ENCODE measurements at places on chromosomes 2 and 18.

DNA sequence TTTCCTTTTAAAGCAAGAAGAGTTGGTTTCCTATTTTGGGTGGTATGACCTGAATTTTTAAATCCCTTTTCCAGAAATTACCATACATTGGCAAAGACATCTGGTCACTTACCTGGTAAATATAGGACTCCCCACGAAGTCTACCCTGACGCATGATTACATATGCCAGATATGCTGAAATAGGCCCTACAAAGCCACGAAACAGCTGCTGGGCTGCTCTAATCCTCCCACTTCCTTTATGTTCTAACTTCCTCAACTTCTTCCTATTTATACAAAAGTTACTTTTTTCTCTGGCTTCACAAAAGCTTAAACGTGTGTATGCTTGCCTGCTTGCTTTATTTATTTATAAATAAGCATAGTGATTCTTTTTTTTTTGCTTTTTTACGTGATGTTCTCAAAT, 186.0 kb upstream of the EPHA4 start:
- DNase-seq = no peak

DNA sequence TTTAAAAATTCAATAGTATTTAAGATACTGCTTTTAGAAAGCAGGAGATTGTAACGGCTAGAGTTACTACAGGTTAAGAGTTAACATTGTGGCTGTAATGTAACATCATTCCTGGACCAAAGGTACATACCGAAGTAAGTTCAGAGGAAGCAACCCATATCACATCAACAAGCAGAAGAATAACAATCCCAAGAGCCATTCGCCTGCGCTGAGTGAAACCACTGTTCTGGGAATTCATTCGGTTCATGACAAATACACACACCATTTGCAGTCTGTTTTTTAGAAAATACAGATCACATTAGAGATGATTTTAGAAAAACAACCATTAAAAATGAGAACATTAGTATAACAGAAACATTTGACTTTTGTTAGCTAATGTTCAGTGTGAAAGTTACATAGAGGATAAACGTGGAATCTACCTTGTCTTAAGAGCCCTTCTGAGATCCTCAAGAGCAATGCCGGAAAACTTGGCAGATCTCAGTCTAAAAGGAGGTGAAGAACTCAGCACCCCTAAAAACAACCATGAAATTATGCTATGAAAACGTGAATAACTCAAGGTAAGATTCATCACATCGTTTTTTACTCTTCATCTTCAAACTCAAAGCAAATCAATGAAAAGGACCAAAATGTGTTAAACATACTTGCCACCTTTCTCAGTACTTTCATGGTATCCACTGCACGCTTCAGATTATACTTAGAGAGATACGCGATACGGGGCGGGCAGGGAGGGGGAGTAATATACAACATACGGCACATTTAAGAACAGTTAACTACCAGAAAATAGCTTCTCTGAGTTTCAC, 1.2 kb downstream of the SLC35F5 start:
- DNase-seq = no peak

DNA sequence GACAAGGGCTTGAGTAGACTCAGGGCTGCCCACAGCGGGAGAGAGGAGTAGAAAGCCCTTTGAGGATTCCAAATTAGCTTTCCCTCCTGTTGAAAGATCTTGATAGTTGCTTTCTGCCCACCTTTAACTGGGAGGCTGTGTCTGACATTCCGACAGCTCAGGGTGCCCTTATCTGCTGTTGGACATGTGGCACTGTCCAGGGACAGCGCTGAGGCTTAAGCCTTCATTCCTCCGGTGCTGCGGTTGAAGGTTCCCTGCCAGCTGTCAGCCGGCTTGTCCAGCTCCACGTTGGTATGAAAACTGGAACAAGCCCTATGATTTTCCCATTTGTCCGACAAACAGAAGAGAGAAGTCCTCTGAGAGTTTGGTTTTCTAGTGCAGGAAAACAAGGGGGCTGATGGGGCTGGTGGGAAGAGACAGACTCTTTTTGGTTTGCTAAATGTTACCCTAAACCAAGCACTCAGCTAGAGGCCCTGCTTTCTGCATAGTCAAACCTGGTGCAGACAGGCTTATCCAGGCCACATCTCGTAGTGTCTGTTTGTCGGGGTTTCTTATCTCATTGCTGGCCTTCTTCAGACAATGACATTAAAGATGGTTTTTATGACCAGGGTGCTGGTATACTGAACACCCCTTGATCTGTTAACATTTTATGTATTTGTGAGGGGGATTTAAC, 24.5 kb downstream of the GREB1 start:
- DNase-seq = no peak

- no peak for DNase-seq
Observed at GRCh38 chr2:209239585-209239938, 184.3 kb upstream of the MAP2 start.

GRCh38 chr2:85133751-85134254, 611 bp downstream of the TCF7L1 start:
- DNase-seq = no peak
